ENCODE measurements at places on chromosomes 11 and 22.

- no peak for DNase-seq
Measured at GRCh38 chr11:101914341-101914737, 471 bp upstream of the CEP126 start.

GRCh38 chr11:123544631-123545375, 109.6 kb downstream of the SCN3B start:
- DNase-seq, result no peak

DNA sequence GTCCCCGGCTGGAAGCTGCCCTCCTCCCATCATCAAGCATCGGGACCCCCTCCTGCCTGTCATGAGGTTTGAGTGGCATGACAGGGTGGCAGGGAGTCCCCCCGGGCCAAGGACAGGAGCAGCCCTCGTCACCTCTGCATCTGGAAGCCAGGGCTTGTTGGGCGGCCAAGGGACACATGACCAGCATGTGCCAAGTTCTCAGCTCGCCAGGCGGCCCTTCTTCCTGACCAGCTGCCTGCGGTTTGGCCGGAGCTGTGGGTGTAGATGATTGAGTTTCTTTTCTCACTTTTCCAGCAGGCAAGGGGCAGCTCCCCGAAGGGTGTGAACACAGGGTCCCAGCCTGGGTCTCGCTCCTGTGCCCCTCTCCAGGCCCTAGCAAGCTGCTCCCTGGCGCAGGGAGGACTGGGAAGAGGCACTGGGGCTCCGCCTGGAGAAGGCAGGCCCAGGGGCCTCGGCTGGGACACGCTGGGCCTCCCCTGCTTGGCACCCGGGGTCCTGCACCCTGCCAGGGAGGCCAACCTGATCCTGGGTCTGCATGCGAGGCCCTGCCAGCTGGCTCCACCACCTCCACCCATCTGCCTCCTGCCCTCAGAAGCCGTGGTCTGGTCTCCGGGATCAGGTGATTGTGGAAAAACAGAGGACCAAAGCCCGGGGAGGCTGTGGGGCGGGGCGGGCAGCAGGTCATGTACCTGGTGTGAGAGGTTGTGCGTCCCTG, 13.4 kb downstream of the ARHGAP8 start:
- DNase-seq, result no peak

DNA sequence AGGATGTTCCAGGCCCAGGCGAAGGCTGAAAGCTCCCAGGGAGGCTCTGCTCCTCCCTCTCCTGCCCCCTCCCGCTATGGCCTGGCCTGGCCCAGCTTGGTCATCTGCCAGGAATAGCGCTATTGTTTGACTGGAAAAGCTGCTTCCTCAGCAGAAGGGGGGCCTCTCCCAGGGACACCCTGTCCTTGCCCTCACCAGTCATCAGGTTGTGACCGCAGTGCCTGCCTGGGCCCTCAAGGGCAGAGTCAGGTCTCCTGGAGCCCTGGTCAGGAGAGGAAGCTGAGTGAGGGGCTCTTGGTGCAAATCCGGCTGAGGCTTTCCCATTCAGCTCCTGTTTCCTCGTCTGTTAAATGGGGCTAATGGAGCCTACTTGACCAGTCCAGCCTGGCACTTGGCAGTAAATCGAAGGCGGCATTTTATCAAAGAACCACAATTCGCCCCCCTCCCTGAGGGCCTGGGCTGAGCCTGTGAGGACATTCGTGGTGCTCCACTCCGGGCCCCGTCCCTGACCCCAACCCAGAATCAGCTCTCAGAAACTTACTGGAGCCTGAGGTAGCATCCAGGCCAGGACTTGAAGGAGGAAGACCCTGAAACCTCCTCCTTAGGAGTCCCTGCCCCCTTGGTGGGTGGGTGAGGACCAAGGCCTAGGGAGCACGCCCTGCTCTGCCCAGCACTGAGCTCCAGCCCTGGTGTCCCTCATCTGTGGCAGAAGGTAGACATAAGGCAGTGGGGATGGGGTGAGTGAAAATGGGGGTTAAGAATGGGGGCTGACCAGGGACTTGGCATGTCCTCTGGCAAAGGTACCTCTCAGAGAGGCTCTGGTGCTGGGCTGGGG, 2.0 kb upstream of the CASTOR1 start:
- DNase-seq, result no peak

DNA sequence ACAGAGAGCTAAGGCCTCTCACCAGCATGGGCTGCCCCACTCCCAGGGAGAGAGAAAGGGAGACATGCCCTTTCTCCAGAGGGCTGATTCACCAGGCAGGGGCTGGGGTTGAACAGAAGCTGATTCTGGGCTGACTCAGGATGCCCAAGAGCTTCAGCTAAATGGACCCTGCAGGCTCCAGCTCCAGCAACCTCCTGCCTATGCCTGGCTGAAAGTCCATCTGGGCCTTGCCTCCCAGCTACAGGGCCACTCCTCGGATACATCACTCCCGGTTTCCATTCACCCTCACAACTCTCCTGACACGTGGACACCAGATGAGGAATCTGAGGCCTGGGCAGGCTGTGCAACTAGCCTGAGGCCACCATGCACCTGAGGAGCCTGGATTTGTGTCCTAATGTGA, 215.5 kb downstream of the BUD13 start:
- no peak for DNase-seq

- DNase-seq, result no peak
Measured at GRCh38 chr11:98243897-98244296, 776.9 kb upstream of the CNTN5 start.

DNA sequence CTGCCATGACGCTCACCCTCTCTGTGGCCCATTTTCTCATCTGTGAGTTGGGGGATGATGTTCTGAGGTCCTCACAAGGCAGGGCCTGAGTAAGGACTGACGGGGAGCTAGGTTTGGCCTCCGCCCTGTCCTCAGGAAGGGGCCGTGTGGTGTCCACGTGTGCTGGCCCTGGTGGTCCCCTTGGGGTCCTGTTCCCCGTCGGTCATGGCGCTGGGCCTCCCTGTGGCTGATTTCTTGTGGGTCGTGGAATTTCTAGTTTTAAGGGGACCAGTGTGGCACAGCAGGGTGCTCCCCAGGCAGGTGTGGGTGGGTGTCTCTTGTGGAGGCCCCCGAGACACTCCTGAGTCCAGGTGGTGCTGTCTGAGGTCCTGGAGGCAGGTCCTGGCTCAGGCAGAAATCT, 5.9 kb downstream of the LINC01488 start:
- DNase-seq, result no peak

GRCh38 chr11:36751335-36751781, 153.3 kb upstream of the RAG2 start:
- DNase-seq, result no peak

DNA sequence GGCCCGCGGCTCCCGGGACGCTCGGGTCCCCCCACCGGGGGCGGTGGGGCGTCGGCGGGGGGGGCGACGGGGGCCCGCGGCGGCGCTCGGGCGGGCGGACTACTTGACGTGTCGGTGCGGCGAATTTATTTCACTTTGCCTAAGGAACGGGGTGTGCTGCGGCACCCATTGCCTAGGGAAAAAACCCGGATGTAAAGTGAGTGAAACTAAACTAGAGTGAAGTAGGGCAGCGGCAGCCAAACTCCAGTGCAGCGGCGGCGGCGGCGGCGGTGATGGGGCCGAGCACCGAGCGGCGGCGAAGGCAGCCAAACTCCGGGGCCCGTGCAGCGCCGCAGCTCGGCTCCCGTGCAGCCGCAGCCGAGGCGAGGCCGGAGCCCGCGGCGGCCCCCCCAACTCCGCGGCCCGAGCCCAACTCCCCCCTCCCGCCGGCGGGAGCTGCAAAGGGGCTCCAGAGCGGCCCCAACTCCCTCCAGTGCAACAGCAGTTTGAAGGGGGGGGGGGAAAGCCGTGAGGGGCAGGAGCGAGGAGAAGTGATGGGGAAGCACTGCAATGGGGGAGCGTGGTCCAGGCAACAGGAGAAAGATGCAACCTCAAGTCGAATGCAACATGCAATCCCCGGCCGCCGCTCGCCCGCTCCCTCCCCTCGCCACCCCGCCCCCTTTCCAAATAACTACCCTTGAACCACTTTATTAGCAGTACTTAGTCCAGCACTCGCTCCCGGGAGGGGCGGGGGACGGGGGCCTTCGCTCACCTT, 647 bp upstream of the PHF21A start:
- DNase-seq, result peak; percentile 67

DNA sequence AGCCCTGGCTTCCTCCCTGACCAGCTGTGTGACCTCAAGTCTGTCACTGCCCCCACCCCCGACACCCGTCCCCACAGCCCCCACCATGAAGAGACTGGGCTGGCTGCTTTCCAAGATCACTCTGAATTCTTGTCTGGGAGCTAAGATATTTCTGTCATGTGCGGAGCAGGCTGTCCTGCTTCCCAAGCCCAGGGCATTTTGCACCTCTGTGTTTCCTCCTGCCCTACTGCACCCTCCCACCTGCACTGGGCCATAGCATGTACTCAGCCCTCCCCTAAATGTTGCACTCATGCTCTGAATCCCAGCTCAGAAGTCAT, 30.3 kb upstream of the MYEOV start:
- DNase-seq, result no peak

DNA sequence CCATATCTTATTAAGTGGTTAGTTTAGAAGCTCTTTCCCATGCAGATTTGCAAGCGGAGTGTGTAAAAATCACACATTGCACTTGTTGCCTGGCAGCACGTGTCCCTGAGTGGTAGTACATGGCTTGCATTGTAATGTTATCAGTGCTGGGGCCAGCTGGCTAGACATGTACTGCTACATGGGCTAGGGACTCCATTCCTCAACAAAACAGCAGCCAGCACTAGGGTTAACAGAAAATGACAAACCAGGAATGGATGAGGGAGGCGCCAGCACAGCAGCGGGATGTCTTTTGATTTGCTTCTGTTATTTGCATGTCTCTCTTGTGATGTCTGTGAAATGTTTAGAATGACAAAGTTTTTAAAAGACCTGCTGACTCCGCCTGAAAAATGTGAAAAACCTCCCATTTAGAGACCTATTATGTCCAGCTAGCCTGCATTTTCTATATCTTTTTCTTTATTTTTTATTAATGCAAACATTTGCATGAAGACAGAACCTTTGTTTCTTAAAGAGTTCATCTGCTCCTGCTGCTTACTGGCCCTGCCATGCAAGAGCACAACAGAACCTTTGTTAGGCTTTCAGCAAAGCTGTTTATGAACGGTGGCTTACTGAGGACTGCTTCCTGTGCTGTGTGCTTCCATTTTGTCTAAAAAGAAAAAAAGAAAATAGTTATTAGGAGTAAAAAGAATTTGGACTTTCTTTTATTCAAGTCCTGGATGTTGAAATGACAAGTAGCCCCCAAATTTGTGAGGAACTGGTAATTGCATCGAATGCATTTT, 40.7 kb downstream of the CSTPP1 start:
- no peak for DNase-seq

Data from AG04449 (cell line).